ENCODE measurements at places on chromosomes 6 and 20. TPM values are rescaled to one million over a fixed set of nuclear protein-coding genes. Genes with fewer than 3 reads are reported as not detected.
A peak's percentile ranks its signal among the peaks of the same experiment; 100 is the strongest.

Gene MYLK4
- total RNA-seq: 0.79 TPM

Gene AGPAT1
- 43.3 TPM for total RNA-seq

Gene BMP2
- 109 TPM for total RNA-seq

Gene KIF13A
- total RNA-seq: 38.2 TPM

Gene BLOC1S5
- total RNA-seq: 12.7 TPM

Gene NHSL1
- total RNA-seq: 73.2 TPM

DNA sequence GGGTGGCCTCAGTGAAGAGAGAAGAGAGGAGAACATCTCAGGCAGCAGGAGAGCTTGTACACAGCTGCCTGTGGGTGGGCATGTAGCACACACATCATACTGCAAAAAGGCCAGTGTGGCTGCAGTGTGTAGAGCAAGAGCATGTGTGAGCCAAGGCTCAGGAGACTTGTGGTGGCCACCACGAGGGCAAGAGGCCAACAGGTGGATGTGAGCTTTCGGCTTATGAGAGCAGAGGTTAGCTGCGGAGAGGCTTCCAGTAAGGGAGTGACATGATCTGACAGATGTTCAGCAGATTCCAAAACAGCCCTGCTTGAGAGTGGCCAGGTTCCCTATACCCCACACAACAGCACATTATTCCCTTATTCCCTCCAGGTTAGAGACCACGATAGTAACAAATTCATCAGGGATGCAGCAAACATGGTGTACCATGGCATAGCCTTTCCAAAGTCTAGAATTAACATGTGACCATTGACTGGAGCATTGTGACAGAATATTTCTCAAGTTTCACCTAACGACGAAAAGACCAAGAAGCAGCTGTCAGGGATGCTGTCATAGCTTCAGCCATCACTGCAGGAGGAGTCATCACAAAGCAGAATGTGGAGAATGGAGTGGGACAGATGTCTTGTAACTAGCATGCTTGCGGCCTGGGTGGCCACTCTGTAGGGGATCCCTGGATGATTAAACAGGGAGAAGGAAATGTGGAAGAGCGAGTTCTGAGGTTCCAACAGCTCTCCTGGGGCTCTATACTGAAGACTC is 23.1 kb downstream of the HM13 start:
- no peak for DNase-seq
- H3K36me3 ChIP-seq: no peaks in the 10 kb centered on the region
- no peaks in the 10 kb centered on the region for H3K4me1 ChIP-seq

DNA sequence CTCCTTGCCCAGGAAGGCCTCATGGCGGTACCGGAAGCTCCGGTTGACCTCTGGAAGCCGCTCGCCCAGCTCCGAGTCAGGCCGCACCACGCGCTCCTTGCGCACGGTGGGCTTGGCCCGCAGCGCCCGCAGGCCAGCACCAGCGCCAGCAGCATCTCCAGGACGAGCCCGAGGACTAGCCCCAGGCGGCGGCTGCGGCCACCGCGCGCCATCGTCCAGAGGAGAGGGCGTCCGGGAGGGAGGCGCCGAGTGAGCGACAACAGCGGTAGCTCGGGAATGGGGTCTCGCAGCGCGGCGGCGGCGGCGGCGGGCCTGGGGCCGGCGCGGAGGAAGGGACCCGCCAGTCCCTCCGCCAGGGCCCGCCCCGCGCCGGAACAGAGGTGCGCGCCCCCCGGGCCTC is 27.6 kb upstream of the CGA start:
- H3K27me3 ChIP-seq: peaks cover 9% of the 10 kb centered on the region
- no peak overlapping the region for H3K27ac ChIP-seq
- no peaks in the 10 kb centered on the region for H3K4me1 ChIP-seq
- no peaks in the 10 kb centered on the region for H3K36me3 ChIP-seq

GRCh38 chr6:47258724-47259347 is 50.9 kb downstream of the TNFRSF21 start:
- H3K36me3 ChIP-seq: no peaks in the 10 kb centered on the region
- no peaks in the 10 kb centered on the region for H3K4me1 ChIP-seq
- no peaks in the 10 kb centered on the region for H3K27me3 ChIP-seq

DNA sequence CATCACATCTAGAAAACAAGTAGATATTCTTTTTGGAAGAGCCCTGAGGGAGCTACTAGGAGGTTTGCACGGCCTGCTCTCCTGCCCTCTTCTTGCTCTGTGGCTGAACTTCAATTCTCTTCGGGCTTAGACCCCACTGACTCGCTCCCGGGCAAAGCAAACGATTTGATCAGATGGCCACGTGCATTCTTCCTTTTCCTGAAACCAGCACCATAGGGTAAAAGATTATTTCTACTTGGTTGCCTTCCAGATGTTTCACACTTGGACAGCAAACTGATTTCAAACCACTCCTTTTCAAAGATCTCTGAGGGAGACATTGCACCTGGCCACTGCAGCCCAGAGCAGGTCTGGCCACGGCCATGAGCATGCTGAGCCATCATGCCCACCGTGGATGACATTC is at the start of gene SLC22A1:
Gene SLC22A1, plus strand, starts transcription at position 258 of the 400 bp plus-strand sequence. Its CDS starts 121 bp downstream, at position 379.
- no peak within 1 kb of the TSS for H3K27ac ChIP-seq
- no peak within 1 kb of the TSS for H3K4me3 ChIP-seq
- H3K4me1 ChIP-seq: no peaks in the 10 kb centered on the region
- no peak for DNase-seq

- no peak overlapping the region for H3K4me3 ChIP-seq
- no peaks in the 10 kb centered on the region for H3K4me1 ChIP-seq
- H3K36me3 ChIP-seq: no peaks in the 10 kb centered on the region
- no peak for DNase-seq
Measured at GRCh38 chr6:169833258-169833794, 81.9 kb downstream of the ERMARD start.

- peaks cover 1% of the 10 kb centered on the region for H3K27me3 ChIP-seq
- H3K27ac ChIP-seq: peak overlapping the region; percentile 89
- peaks cover 12% of the 10 kb centered on the region for H3K4me1 ChIP-seq
- no peaks in the 10 kb centered on the region for H3K36me3 ChIP-seq
- peak; percentile 44 for DNase-seq
Measured at GRCh38 chr6:28865401-28866204, 58.2 kb downstream of the TRIM27 start.

Data from transverse colon (tissue), 4 donors.